ENCODE measurements at places on chromosomes 7 and 10.

DNA sequence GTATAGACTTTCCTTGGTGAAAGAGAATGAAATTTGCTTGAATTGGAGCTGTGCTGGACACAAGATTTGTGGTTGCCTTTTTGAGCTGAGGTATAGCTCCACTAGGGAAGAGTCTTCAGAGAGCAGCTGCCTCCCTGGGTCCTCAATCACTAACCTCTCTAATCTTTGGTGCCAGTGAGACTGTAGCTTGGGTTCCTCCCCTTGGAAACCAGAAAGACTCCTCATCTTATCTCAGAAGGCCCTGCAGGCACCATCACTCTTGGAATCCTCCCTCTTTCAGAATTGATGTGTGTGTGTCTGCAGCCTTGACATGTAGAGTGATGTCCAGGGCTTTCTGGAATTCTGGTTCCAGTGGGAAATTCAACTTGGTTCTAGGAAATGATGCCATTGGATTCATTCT, 426.5 kb downstream of the RPS24 start:
- DNase-seq = no peak

- no peak for DNase-seq
Observed at GRCh38 chr7:157574914-157575586, 238.2 kb downstream of the DNAJB6 start.

- no peak for DNase-seq
Observed at GRCh38 chr7:66664590-66665293, 36.1 kb downstream of the KCTD7 start.

DNA sequence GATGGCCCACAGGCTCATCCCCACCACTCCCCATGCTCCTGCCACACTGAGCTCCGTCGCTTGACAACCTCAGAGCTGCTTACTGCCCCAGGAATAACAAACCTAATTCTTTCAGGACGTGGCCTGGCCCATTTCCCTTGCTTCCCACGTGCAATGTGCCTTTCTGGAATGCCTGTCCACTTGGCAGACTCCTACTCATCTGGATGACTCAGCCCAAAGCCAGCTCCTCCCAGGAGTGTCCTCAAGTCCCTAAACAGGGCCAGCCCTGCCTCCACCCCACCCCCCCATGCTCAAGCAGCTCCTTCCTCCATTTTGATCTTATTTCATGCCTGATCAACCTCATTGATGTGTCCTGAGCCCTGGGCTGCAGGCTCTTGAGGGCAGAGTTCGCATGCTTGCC, 164.9 kb upstream of the RNF32 start:
- DNase-seq = no peak

DNA sequence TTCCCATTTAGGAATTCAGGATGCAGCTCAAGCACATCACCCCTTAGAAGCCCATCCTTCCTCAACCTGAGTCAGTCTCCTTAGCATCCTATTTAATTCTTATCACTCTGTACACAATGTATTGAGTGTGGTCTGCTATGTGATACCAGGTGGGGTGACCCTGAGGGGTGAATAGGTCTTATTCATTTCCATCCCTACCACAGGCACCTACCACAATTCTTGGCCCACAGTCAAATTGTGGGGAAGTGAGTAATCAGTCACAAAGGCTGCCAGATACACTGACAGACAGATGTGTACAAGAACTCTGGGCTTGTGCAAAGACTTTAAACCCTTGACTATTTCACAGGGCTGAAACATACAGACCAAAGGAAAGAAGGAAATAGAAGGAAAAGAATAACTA, 560.5 kb downstream of the PARD3 start:
- DNase-seq = no peak

GRCh38 chr10:62811159-62811875, 4.8 kb downstream of the EGR2 start:
- peak; percentile 59 for DNase-seq

- DNase-seq = no peak
Observed at GRCh38 chr7:111527545-111527944, 34.7 kb downstream of the IMMP2L start.

- DNase-seq = no peak
Observed at GRCh38 chr7:111763221-111763801, 201.0 kb upstream of the IMMP2L start.

GRCh38 chr7:18153183-18153748, 125.6 kb upstream of the PRPS1L1 start:
- no peak for DNase-seq

GRCh38 chr7:141702047-141702567, at the start of gene DENND11:
Gene DENND11 (minus strand): TSS chr7:141702166. CDS start chr7:141702153, 13 bp downstream.
- peak; percentile 26 for DNase-seq

GRCh38 chr10:59872892-59873463, 33.4 kb downstream of the CCDC6 start:
- no peak for DNase-seq

DNA sequence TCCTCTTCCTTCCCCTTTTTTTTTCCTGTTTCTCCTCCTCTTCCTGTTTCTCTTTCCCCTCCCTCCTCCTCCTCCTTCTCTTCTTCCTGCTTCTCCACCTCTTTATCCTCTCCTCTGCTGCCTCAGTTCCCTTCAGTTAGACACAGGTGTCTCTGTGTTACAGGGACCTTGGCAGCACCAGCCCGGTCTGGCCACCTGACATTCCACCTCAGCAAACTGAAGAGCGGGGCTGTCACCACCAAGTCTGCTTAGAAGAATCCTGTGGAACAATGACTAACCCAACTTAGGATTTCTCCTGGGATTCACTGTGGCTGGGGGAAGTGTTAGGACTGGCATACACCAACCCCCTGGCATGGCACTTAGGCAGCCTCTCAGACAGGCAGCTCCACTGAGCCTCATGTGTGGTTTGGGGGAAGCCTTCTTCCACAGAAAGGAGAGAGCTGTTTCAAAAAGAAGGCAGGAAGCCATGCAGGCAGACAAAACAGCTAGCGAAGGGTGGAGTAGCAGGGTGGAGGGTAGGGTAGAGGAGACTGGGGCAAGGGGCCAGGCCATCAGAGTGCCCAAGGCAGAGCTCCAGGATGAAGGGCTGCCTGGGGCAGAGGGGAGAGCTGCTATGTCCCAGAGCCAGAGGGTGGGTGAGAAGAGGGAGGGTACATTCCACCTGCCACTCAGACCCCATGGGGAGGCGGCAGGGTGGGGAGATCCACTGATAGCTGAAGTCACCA, 13.2 kb upstream of the GDF10 start:
- DNase-seq = no peak

- no peak for DNase-seq
Observed at GRCh38 chr10:103469201-103469600, 9.8 kb downstream of the CALHM3 start.

- DNase-seq = no peak
Observed at GRCh38 chr7:108805808-108806397, 236.2 kb downstream of the DNAJB9 start.

DNA sequence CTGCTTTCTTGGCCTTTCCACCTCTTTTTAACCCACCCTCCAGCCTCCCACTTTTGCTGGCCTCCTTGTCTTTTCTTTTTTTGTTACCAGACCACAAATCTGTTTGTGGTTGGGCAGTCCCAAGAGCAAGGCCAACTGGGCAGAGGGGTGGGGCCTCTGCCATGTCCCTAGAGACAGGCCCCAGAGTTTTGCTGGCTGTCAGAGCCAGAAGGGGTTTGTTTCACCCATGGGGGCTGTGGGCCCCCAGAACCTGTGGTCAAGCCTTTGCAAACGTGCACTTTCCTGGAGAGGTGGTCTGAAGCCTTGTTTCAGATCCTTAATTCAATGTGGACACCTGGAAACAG, 10.3 kb downstream of the ZMIZ1 start:
- no peak for DNase-seq

- DNase-seq = no peak
Observed at GRCh38 chr7:117766913-117767312, 106.3 kb downstream of the CTTNBP2 start.
